ENCODE measurements at places on chromosomes 4 and X.
A peak's percentile ranks its signal among the peaks of the same experiment; 100 is the strongest.

- DNase-seq: no peak
Measured at GRCh38 chr4:6189511-6189910, 10.8 kb downstream of the JAKMIP1 start.

GRCh38 chr4:186095406-186095805, 9.1 kb upstream of the FAM149A start:
- peak; percentile 5 for DNase-seq

DNA sequence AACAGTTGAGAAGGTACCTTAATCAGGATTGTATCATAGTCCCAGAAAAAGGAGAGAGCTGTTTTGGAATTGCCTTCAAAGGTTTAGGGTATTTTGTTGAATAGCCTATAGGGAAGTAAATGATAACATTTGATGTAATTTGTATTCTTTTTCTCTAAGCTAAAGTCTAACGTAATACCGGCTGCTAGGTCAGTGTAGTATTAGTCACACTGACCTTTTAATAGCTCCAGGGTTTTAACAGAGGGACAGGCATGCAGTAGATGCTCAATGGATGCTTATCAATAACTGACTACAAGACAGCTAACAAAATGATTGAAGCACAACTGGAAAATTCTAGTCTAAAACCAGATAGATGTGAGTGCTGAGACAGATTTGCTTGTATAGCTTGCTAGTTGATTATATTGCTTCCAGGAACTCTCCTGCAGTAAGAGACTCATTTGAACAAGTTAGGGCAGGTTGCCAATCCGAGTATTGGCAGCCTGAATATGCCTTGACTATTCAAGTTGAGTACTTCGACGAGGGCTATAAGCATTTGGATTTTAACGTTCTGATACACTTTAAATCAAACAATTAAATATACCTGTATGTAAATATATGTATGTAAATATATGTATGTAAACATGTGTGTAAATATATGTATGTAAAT, 16.5 kb upstream of the PNPLA4 start:
- DNase-seq: no peak

GRCh38 chrX:113059714-113060113, 219.1 kb upstream of the AMOT start:
- no peak for DNase-seq

DNA sequence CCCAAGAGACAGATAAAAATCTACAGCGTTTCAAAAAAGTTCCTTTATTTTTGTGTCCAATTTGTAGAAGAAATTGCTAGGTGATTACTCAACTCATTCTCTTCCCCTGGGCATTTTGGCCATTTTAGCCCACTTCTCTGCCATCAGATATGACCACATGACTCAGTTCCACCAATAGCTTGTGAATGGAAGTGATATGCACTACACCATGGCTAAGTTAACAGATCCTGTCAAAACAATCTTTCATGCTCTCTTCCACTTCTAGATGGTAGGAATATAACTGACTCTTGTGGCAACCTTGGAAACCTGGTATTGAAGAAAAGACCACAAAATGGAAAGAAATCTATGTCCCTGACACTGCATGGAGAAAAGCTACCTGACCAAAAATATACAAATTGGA, 26.2 kb upstream of the FREM3 start:
- no peak for DNase-seq

- DNase-seq: no peak
Measured at GRCh38 chr4:47482326-47482725, 2.7 kb upstream of the ATP10D start.

DNA sequence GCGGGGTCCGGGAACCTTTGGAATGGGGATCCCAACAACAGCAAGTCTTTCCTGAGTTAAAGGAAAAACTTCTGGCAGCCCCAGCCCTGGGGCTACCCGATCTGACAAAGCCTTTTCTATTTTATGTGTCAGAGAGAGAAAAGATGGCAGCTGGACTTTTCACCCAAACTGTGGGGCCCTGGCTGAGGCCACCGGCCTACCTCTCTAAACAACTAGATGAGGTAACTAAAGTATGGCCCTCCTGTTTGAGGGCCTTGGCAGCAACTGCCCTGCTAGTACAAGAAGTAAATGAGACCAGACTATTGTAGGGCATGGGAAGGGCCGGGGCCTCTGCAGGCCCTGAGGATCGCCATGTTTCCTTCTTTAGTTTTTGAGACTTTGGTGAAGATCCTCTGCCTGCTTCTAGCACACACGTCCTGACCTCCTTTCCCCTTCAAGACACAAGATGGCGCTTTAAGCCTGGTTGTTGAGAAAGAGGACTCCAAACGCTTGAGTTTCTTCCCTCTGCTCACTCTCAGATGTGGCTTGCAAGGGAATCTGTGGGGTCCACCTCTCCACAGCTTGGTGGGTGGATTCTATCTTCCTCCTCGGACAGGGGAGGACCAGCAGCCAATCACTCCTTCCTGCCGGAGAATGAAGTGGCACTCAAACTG, 18.5 kb upstream of the DRD5 start:
- DNase-seq: peak; percentile 40

DNA sequence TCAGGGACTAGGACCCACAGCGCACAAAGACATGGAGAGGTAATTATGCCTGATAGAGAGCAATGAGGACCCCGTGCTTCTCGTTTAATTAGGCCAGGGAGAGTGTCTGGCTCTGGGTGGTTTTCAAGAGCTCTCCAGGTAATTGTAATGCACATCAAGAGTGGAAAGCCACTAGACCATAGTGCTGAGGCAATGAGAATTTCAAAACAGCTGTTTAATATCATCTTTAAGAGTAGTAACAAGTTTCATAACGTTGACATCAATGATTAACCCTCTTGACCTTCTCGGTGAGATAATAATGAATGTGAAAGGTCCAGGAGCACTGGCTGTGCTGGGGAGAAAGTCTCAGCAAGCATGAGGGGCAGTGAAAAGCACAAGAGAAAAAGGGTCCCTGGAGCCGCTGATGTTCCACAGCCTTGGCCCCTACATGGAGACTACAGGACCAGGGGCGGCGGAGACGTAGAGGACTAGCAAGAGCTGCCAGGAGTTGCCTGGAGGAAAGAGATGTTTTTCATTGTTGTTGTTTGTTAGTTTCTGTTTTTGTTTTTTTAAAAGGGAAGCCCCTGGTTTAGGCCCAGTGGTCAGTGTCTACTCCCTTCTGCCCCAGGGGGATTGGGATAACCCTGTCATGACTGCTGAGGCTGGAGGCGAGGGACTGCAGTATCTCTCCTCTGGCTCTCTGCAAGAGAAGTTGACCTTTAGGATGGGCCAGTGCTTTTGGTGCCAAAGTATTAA, 14.8 kb upstream of the CXCR3 start:
- DNase-seq: no peak

- no peak for DNase-seq
Measured at GRCh38 chr4:96102541-96103026, 262.7 kb downstream of the PDHA2 start.

GRCh38 chr4:175346376-175346775, 428.2 kb downstream of the ADAM29 start:
- no peak for DNase-seq

DNA sequence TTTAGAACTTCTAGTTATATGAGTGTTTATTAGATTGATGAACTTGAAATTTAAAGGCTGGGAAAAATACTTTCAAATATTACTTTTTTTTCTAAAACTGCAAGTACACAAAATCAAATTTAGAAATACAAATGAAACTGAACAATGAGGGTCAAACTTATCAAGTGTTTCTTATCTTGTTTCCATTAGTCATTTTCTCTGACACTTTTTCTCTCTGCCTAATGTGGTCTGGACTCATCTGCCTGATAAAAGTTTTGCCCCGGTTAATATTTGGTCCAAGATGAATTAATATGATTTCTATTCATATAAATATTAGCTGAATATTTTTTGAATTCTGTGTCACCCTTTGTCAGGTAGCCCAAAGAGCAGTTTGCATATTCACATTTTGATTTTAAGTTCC, 8.7 kb upstream of the HPGDS start:
- DNase-seq: no peak

DNA sequence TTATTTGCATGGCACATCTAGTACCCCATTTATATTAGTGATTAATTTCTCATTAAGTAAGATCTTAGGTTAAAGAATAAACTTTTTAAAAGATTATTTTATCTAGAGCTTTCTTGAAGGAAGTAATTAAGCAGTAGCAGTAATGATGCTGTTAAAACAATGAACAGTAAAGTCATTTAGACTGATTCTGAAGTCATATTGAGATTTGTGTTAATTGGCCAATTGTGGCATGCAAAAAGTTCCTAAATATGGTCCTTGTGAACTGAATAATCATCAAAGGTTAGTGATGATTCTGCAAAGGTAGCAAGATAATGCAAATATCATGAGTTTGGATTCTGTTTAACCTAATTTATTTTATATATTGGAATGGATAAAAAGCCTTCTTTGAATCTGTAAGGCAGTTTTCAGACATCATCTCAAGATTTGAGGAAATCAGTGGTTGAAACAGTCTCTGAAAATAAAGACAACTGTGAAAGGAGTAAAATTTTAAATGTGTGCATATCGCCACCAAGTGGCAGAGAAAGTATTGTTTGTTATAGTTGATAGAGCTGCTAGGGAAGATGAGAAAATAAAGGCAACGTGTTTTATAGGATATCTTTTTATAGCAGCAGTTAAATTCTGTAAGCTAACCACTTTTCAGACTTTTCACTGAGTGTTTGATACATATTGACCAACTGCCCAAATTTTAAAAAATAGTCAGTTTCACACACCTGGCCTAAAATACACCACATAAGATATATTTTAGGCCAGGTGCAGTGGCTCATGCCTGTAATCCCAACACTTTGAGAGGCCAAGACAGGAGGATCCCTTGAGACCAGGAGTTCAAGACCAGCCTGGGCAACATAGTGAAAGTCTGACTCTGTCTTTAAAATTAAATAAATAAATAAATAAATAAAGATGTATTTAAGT, 79.6 kb downstream of the CCKAR start:
- peak; percentile 15 for DNase-seq

- DNase-seq: no peak
Measured at GRCh38 chr4:41178372-41179370, 35.7 kb downstream of the APBB2 start.

GRCh38 chrX:48834383-48834709, 1.1 kb downstream of the PCSK1N start:
- peak; percentile 2 for DNase-seq

- peak; percentile 19 for DNase-seq
Measured at GRCh38 chr4:40924096-40924792, 174.5 kb downstream of the NSUN7 start.

GRCh38 chr4:48400416-48400815, 59.1 kb downstream of the SLAIN2 start:
- DNase-seq: no peak

DNA sequence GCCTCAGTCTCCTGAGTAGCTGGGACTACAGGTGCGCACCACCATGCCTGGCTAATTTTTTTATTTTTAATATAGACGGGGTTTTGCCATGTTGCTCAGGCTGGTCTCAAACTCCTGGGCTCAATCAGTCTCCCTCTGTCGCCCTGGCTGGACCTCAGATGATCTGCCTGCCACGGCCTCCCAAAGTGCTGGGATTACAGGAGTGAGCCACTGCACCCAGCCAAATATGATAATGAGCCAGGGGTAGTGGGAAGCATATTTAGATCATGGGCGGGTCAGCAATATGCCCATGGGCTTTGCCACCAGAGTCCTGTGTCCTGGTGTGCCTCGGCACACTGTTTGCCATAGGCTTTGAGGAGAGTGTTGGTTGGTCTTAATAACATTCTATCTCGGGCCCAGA, 71.8 kb downstream of the FAM193A start:
- no peak for DNase-seq

- DNase-seq: no peak
Measured at GRCh38 chr4:125975861-125976397, 661.2 kb downstream of the FAT4 start.

GRCh38 chr4:124713185-124713592, 657 bp upstream of the ANKRD50 start:
- DNase-seq: no peak

- DNase-seq: no peak
Measured at GRCh38 chr4:10529291-10530136, 72.3 kb upstream of the ZNF518B start.

- no peak for DNase-seq
Measured at GRCh38 chr4:156764145-156764544, 207.5 kb downstream of the PDGFC start.

- DNase-seq: no peak
Measured at GRCh38 chrX:47224896-47225290, 6.4 kb downstream of the CDK16 start.

DNA sequence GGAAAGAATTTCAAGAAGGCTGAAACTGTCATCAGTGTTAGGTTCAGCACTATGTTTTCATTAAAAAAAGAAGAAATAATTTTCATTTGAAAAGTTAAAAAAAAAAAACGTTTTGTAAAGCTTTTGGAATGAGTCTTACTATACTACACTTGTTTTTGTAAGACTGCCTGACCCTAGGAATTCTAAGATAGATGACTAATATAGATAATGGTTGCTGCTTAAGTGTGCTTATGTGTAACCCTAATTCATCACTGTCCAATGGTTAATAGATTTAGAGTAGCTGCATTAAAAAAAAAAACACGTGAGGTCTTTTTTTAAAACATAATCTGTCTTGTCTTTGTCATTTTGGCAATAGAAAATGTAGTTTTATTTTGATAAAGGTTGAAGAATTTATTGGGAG, 323.2 kb downstream of the IL1RAPL1 start:
- no peak for DNase-seq

DNA sequence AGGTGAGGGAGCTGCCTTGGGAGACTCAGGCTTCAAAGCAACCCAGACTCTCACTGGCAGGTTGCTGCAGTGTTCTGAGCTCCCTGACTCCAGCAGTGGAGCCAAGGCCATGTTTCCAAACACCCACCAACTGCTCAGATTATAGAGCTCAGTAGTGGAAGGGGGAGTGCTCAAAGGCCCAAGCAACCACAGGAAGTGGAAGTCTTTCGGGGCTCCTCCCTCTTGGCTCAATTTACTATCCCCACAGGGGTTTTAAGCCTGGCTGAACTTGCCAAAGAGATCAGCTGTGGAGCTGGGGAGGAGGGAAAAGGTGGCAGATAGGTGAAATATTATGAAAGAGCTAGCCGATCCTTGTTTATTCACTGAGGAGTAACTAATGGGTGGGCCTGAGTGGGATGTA, 82.5 kb downstream of the HPRT1 start:
- no peak for DNase-seq

- no peak for DNase-seq
Measured at GRCh38 chr4:163448540-163449203, 24.9 kb downstream of the TKTL2 start.

DNA sequence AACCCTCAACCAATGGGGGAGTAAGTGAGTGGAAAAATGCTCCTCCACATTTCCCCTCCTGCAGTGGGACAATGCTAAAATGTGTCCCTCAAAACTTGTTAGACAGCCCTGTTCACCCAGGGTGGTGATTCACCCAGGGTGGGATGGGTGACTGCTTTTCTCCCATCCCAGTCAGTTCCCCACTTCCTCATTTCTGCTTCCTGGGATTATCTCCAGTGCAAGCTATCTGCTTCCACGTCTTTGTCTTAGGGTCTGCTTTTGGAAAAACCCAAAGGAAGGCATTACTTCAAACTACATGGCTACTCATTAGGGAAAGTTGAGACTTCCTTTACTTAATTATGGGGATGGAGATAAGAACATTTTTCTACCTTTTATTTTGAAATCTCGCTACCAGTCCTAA, 45.5 kb downstream of the ETNPPL start:
- no peak for DNase-seq

GRCh38 chrX:1609311-1609710, 5.5 kb upstream of the ASMT start:
- DNase-seq: no peak

Measured in NCI-H748 treated with DMSO at 0.1 percent for 48 hours (cell line).